NCI-H1105 (cell line): ENCODE measurements at places on chromosomes 6 and 20.

DNA sequence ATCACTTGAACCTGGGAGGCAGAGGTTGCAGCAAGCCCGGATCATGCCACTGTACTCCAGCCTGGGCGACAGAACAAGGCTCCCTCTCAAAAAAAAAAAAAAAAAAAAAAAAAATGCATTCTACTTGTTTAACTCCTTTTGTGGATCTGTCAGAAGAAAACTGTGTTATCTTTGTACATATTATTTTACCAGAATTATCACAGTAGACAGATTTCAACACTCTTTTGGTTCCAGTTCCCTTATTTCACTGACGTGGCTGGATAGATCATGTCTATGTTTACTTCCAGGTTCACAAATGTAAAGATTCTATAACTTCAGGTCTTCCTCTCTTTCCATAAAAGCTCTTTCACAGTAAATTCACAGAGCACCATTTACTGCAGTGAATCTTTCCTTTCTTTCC is 18.4 kb downstream of the NUDT3 start:
- no peak for DNase-seq

DNA sequence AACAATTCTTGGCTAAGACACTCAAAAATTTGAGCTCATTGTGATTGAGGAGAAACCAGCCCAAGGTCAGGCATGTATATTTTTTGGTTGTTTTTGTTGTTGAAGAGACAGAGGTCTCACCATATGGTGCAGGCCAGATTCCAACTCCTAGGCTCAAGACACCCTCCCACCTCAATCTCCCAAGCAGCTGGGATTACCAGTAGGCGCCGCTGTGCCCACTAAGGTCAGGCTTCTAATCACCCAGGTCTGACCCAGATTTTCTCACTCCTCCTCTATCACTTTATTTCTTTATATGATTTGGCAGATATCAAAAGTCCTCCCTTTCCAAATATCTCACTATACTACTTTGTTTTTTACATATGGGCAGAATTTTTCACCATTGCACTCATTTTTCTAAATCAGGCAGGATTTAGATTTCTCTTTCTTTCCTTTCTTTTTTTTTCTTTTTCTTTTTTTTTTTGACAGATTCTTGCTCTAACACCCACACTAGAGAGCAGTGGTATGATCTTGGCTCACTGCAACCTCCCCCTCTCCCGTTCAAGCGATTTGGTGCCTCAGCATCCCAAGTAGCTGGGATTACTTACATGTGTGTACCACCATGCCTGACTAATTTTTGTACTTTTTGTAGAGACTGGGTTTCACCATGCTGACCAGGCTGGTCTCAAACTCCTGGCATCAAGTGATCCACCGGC is 1.7 kb upstream of the C6orf141 start:
- DNase-seq = no peak

DNA sequence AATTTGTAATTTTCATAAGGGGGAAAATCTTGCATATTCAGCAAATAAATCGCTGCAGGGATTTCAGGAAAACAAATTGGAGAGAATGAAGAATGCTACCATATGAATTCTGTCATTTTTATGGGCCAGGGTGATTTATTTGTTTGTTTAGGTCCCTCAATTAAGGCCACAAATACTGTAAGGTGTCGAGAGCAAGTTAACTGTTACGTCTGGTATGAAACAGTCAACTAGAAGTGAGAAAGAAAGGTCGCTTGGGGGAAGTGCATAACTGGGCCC is 166.9 kb upstream of the TSHZ2 start:
- no peak for DNase-seq

- no peak for DNase-seq
Measured at GRCh38 chr6:105907301-105907700, 178.8 kb upstream of the PRDM1 start.

GRCh38 chr6:132830334-132830751 is 16.0 kb downstream of the RPS12 start:
- peak; percentile 58 for DNase-seq

DNA sequence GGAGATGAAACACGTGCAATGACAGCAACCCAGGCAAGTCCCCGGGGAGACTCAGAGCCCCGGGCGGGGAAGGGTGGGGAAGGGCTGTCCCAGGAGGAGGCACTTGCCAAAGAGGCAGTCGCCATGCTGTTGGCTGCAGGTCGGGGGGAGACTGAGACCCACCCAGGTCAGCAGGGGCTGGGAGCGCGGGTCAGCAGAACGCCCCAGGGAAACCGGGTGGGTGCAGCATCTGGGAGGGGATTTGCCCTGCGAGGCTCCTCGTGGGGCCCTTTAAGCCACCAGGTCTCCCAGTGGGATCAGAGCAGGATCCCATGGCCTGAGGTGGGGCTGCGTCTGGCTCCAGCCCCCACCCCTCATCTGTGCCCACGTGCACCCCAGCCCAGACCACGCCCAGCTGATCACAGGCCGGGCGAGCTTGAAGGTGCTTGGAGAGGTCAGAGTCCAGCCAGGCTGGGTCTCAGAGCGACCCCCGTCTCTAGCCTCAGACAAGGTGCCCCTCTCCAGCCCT is 65.5 kb downstream of the YTHDF1 start:
- no peak for DNase-seq

- DNase-seq = no peak
Measured at GRCh38 chr6:28884423-28885131, 39.2 kb downstream of the TRIM27 start.

DNA sequence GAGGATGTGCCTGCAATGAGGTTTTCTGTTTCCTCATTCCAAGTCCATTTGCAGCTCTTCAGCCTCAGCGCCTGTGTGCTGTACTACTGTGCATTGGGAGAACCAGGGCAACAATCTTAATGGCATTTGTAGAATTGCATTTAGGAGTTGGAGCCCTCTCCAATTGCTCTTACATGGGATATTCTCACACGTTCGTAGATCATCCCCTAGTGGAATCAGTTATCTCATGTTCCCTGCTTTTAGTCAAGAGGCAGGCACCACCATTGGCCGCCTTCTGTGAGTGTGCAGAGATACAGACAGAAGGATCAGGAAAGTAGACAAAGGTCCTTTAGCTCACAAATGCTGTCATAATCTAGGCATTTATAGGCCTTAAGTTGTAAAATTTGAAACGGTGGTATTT is 84.2 kb upstream of the RGS17 start:
- no peak for DNase-seq
